ENCODE measurements at places on chromosomes 16 and 17. TPM values are rescaled to one million over a fixed set of nuclear protein-coding genes. Genes with fewer than 3 reads are reported as not detected.

The ZNF287 gene
- 6.3 TPM for total RNA-seq

The NAGS gene
- 0.93 TPM for total RNA-seq

The KRTAP4-9 gene
- not detected for total RNA-seq

The TBC1D3G gene
- not detected for total RNA-seq

The PHF12 gene
- total RNA-seq, result 10.3 TPM

The KDM6B gene
- total RNA-seq, result 3.6 TPM

The ABR gene
- 78.2 TPM for total RNA-seq

The SGSH gene
- 16.4 TPM for total RNA-seq

The LRRC37A gene
- total RNA-seq, result 1.1 TPM

The ESRP2 gene
- not detected for total RNA-seq

The IL34 gene
- 74.2 TPM for total RNA-seq

The ACSM2A gene
- not detected for total RNA-seq

The CCL4 gene
- not detected for total RNA-seq

The PRR15L gene
- total RNA-seq, result not detected

The PABPN1L gene
- total RNA-seq, result not detected

The TNFRSF17 gene
- total RNA-seq, result not detected

The HBA2 gene
- not detected for total RNA-seq

The ALDH3A1 gene
- 1.1 TPM for total RNA-seq
